CD4-positive, alpha-beta memory T cell (primary cell): ENCODE measurements at places on chromosomes 2 and 18. TPM values are rescaled to one million over a fixed set of nuclear protein-coding genes. Genes with fewer than 3 reads are reported as not detected.
A peak's percentile ranks its signal among the peaks of the same experiment; 100 is the strongest.

- peaks cover 36% of the 10 kb centered on the region for H3K4me1 ChIP-seq
- H3K36me3 ChIP-seq = peaks cover 38% of the 10 kb centered on the region
- no peak overlapping the region for H3K4me3 ChIP-seq
- no peak overlapping the region for H3K27ac ChIP-seq
- H3K27me3 ChIP-seq = no peaks in the 10 kb centered on the region
Measured at GRCh38 chr2:55235724-55236538, 3.4 kb downstream of the RPS27A start.

DNA sequence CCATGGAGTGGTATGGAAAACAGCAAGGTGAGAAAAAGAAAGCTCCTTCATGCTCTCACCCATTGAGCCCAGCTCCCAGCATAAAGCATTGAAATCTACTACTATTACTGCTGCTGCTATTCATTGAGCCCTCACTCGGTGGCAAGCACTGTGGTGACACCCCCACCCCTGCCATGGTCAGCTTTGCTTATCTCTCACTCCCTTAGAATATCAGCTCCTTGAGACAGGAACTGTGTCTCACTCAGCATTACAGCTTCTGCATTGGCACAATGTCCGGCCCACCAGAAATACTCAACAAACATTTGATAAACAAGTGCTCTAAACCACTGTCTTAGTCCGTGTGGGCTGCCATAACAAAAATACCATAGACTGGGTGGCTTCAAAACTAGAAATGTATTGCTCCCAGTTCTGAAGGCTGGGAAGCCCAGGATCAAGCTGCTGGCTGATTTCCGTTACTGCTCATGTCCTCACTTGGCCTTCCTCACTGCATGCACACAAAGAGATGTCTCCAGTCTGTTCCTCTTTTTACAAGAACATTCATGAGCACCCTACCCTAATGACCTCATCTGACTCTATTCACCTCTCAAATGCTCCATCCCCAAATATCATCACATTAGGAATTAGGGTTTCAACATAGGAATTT, 116.3 kb downstream of the ZBTB7C start:
- no peak overlapping the region for H3K27ac ChIP-seq
- no peaks in the 10 kb centered on the region for H3K4me1 ChIP-seq
- no peak for DNase-seq
- no peaks in the 10 kb centered on the region for H3K27me3 ChIP-seq

GRCh38 chr2:230473378-230473777, 57.4 kb downstream of the SP100 start:
- no peaks in the 10 kb centered on the region for H3K27me3 ChIP-seq
- peaks cover 28% of the 10 kb centered on the region for H3K4me1 ChIP-seq
- peak; percentile 22 for DNase-seq
- peaks cover 37% of the 10 kb centered on the region for H3K36me3 ChIP-seq

- H3K36me3 ChIP-seq = no peaks in the 10 kb centered on the region
- H3K27ac ChIP-seq = no peak overlapping the region
- no peaks in the 10 kb centered on the region for H3K27me3 ChIP-seq
- DNase-seq = no peak
- peaks cover 12% of the 10 kb centered on the region for H3K4me1 ChIP-seq
Measured at GRCh38 chr2:127891811-127892210, 6.1 kb upstream of the AMMECR1L start.

GRCh38 chr2:239377591-239377990, 23.2 kb downstream of the HDAC4 start:
- no peak overlapping the region for H3K27ac ChIP-seq
- H3K36me3 ChIP-seq = no peaks in the 10 kb centered on the region
- H3K4me3 ChIP-seq = no peak overlapping the region
- no peak for DNase-seq

DNA sequence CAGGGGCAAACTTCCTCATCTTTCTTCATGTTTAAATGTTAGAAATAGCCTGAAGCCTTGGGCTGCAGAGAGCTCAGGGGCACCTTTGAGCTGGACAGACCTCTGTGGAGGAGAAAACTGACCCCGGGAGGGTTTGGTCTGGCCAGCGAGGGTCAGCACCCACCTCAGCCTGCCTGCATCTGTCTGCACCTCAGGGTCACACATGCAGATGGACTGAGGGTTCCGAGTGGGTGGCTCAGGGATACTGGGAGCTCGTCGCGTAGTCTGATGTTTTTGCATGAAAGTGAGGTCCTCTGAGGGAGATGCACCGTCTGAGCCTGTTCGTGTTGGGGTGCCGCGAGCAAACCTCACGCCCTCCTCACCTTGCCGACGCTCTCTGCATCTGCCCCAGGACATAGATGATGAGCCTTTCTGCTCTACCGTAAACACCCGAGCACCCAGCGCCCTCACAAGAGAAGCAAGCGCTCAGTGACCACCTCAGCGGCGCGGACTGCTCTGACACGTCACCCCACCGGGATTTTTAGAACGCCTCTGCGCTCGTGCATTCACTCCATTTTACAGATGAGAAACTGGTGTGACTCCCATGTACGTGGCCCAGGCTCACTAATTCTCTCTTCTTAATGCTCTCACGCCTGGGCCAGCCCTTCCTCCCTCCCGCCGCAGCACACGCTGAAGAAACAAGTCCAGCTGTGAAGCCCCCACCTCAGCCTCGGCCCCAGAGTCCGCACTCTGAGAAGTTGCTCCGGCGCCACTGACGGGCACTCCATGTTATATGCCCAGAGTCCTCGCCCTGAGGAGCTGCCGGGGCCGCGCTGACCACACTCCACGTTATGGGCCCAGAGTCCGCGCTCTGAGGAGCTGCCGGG, 9.5 kb downstream of the KCNG2 start:
- H3K4me3 ChIP-seq = no peak overlapping the region
- no peaks in the 10 kb centered on the region for H3K27me3 ChIP-seq
- DNase-seq = no peak
- no peaks in the 10 kb centered on the region for H3K36me3 ChIP-seq

- H3K27me3 ChIP-seq = no peaks in the 10 kb centered on the region
- peak overlapping the region; percentile 81 for H3K27ac ChIP-seq
- peaks cover 52% of the 10 kb centered on the region for H3K4me1 ChIP-seq
- H3K4me3 ChIP-seq = no peak overlapping the region
- DNase-seq = no peak
Measured at GRCh38 chr2:68732036-68732932, 2.3 kb upstream of the ARHGAP25 start.

DNA sequence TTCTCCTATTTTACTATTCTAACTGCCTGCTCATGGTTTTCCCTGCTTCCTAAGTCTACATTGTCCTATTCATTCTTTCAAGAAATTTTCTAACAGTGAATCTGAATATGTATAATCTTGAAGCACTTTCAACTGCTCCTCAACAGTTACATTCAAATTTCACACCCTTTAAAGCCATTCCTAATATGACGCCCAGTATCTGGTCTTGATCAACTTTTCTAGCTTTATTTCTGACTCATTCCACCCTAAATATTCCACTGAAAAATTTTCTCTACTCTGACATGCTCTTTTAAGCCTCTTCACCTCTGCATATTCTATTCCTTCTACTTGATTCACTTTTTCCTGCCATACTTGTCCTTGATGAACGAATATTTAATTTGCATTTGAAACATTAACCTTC, 1893.9 kb upstream of the PIK3C3 start:
- no peaks in the 10 kb centered on the region for H3K36me3 ChIP-seq
- DNase-seq = no peak
- no peak overlapping the region for H3K27ac ChIP-seq
- H3K4me1 ChIP-seq = no peaks in the 10 kb centered on the region
- no peaks in the 10 kb centered on the region for H3K27me3 ChIP-seq
- no peak overlapping the region for H3K4me3 ChIP-seq

GRCh38 chr2:117879003-117879402, 64.5 kb downstream of the DDX18 start:
- no peak overlapping the region for H3K4me3 ChIP-seq
- no peaks in the 10 kb centered on the region for H3K4me1 ChIP-seq
- H3K27me3 ChIP-seq = peaks cover 5% of the 10 kb centered on the region
- H3K36me3 ChIP-seq = no peaks in the 10 kb centered on the region
- no peak for DNase-seq
- no peak overlapping the region for H3K27ac ChIP-seq

DNA sequence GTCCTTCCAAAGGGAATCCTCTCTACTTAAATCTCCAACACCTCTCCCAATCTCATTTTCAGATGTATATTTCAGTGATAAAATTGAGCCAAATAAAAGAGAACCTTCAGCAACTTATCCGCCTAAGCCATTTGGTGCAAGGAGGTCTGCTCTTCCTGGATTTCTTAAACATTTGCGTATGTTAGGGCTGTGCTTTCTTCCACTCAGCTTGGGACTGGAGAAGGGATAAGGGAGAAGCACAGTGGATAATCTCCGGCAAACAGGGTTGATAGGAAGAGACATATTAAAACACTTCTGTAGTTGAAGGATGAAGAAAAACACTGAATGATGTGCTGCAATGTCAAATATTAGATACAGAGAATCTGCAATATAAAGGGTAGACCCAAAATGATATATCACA, 796.2 kb downstream of the KCNJ3 start:
- H3K4me1 ChIP-seq = no peaks in the 10 kb centered on the region
- DNase-seq = no peak
- no peak overlapping the region for H3K27ac ChIP-seq
- no peaks in the 10 kb centered on the region for H3K36me3 ChIP-seq

The MYO3B gene
- not detected for total RNA-seq

The CD8B2 gene
- total RNA-seq = not detected

The SCYGR4 gene
- not detected for total RNA-seq
